Psoas muscle (tissue), 8 donors: ENCODE measurements at places on chromosomes 7 and 10. TPM values are rescaled to one million over a fixed set of nuclear protein-coding genes. Genes with fewer than 3 reads are reported as not detected.

The SHTN1 gene
- 3.2 TPM for total RNA-seq

DNA sequence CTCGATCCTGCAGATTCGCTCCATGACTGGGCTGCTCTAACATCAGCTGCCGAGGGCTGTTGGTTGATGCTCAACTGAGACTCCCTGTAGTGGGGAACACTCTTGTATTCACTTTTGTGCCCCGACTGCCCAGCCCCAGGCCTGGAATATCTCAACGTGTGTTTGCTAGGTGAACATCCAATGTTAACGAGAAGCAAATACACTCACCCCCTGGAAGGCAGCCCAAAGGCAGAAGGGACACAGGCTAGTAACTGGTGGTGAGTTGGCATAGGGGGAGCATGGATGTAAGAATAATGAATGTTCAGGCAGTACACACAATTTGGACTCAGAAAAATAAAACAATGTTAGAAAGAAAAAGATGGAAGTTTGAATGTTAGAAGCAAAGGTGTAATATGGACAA, 24.0 kb upstream of the RBM33 start:
- no peak for DNase-seq

GRCh38 chr7:127708788-127709187, 56.8 kb downstream of the SND1 start:
- peak; percentile 58 for DNase-seq

DNA sequence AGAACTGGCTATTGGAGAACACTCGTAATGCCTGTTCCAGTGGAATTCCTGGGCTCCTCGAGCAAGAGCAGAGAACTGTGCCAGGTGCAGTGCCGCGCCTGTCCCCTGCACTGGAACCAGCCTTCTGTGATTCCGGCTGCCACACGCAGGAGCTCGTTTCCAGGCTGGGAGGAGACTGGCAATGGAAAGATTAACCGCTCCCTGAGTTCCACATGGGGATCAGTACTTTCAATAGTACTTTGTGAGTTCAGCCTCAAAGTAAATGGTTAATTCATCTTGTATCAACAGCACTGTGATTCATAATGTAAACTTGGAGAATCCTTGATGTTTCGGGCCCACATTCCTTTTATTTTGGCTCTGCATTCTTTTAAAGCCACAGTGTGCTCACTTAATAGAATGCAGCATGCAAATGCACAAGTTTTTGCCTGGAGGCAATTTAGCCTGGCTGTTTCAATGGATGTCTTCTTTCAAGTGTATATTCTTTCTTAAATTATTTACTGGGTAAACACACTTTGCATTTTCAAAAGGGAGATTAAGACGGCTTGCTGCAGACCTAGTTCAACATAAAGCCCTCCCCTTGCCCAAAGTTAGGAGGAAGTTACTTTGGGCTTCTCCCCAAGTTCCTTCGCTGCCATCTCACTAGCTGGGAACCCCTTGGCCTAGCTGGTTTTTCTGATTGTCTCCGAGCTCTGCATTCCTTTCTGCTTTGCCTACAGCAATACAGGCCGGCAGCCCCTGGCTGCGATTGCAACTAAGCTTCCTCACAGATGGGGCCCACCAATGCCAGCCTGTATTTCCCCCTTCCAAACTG, 138.1 kb upstream of the TCF7L2 start:
- no peak for DNase-seq

DNA sequence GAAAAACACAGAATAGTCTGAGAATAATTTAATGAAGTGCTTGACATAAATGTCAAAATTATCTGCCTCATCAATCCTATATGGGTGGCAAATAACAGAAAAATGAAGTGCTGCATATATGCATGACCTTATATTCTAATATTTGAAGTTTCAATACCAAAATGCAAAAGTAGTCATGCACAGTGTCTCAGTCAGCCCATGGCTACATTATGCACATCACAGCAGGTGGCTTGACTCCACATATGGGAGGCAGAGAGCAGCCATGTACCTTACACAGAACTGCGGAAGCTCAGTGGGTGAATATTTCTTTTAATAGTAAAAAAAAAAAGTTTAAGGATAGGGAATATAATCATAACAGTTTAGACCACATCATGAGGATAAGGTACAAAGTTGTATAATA, 17.4 kb upstream of the LIPN start:
- DNase-seq: no peak
